HT1080 (cell line): ENCODE measurements at places on chromosomes 16 and 17. TPM values are rescaled to one million over a fixed set of nuclear protein-coding genes. Genes with fewer than 3 reads are reported as not detected.

The KRT16 gene
- not detected in 2 replicates for total RNA-seq

The ANKFY1 gene
- total RNA-seq = 15.2 and 16.1 TPM in 2 replicates

The SEC14L5 gene
- total RNA-seq = 0.03 TPM in 1 of 2 replicates, not detected in the other

The ANKRD40CL gene
- not detected in 2 replicates for total RNA-seq

DNA sequence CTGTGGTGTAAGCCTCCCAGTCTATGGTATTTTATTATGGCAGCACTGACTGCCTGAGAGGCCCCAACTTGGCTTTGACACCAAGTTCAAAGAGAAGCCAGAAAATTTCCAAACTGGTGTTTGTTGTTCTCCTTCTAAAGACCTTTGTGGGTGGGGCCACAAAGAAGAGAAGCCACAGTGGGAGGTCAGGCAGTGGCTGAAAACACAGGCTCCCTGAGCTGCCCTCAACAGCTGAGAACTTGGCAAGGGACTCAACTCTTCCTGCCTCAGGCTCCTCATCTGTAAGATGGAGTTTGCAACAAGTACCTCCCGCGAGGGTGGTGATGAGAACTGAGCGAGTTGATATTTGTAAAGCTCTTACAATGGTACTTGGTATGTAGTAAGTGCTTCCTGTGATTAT is 18.2 kb downstream of the CES5A start:
- DNase-seq = no peak

DNA sequence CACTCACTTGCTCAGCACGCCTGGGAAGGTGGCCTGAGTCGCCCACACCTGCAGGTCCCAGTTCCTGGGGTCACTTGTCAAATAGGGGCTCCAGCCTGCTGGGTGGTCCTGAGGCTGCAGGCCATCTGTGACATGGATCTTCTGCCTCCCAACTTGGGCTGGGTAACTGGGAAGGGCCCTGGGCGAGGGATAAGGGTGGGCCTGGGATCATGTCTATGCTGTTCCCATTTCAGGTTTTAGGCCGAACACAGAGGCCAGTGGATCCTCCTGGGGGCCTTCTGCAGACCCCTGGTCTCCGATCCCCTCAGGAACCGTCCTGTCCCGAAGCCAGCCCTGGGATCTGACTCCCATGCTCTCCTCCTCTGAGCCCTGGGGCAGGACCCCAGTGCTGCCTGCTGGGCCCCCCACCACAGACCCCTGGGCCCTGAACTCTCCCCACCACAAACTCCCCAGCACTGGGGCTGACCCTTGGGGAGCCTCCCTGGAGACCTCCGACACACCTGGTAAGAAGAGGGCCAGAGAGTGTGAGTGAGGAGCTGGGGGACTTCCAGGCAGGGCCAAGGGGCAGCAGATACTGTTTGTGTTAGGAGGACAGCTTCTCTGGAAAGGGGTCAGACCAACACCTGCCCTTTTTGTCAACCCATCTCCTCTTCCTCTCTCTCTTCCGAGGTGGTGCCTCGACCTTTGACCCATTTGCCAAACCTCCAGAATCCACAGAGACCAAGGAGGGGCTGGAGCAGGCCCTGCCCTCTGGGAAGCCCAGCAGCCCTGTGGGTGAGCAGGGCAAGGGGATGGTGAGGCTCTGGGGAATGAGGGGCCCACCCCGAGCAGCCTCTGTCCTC is 6.2 kb upstream of the SPATA20 start:
- DNase-seq = no peak

- DNase-seq = no peak
Measured at GRCh38 chr16:85082173-85083050, 29.9 kb downstream of the CIBAR2 start.

The ARHGAP44 gene
- 0.17 and 1.00 TPM in 2 replicates for total RNA-seq
